ENCODE measurements at places on chromosomes 12 and 14.

GRCh38 chr12:91732086-91732485, 413.6 kb downstream of the BTG1 start:
- DNase-seq: no peak

DNA sequence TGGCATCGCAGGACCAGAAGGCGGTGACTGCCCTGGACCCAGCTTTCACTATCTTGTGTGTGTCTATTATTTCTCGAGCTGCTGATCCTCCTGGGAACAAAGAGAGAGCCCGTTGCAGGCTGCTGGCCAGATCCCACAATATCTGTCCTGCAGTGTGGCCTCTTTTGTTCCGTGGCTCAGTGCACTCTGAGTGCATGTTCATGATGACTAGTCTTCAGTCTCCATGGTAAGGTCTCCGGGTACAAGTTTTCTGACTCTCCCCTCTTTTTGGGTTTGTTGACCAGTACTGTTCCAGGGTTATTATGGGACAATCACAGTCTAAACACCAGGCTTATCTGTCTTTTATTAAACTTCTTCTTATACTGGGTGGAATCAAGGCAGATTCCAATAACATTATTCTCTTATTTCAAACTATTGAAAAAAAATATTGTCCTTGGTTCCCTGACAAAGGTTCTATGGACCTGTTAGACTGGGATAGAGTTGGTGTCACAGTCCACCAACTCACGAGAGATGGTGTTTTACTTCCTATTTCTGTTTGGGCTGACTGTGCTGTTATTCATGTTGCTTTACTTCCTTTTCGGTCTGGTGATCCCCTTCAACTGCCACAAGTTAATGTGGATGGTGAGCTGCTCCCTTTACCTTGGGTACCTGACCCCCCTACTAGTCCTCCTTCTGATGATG, 192.9 kb upstream of the ALG10B start:
- no peak for DNase-seq

GRCh38 chr14:104222396-104223036, 84.1 kb downstream of the KIF26A start:
- peak; percentile 58 for DNase-seq

DNA sequence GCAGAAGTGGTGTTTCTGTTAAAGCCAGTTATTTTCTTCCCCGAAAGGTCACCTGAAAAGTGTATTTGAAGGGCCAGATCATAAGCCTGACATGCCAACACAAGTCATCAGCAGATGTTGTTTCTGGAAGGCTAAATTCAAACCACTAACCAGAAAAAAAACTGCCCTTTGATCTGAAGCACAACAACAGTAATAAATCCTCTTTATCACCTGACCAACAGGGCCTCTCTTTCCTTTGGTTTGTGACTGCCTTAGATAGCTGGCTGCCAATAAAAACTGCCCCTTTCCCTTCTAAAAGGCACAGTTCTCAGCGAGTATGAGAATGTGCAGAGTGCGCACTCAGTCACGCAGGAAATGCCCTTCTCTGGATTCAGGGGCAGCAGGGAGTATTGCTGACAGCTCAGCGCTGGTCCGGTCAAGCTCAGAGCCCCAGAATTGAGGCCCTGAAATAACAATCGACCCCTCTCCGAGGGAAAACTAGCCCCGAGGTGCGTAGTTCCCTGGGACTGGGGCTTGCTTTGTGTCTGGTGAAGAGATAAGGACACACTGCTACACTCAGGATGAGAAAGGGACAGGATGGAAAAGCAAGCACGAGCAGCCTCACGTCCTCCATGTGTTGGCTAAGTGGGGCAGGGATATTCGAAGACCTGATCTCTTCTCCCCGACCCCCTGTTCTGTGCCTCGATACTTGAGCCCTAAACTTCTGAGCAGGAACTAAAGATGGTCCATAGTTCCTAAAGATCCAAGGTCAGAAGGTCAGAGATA, 184.2 kb upstream of the GZMB start:
- DNase-seq: no peak

GRCh38 chr12:70272510-70272909, 29.3 kb downstream of the CNOT2 start:
- DNase-seq: no peak

DNA sequence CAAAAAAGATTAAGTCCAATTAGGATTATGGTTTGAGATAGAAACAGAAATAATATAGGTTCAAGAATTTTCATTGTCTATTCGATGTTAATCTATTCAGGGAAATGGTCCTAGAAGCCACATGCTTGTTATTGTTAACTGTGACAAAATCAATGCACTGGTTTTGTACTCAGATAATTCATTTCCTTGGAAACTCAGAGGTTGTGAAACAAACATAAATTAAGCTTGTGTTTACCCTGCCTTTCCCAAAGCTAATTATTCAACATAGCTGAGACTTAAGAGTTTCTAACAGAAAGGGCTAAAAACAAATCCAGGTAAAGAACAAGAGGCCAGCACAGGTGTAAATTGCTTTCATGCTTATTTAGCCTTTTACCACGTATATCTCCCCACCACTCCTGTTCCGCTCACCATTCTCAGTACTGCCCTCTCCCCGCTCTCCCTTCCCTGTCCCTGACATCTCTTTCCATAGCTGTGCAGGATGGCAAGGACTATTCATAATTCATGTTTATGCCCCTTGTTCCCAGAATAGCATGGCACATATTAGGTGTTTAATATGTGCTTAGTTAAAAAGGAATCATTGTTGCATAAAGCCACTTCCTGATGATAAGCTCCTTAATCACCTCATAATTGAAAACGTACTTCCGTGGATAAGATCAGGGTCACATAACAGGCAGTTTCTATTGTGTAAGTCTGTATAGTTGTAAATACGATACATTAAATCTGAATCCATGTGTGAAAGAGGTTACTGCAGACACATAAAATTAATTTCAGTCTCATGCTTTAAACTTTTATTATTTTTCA, 131.8 kb upstream of the USP15 start:
- no peak for DNase-seq

GRCh38 chr12:66032739-66033138, 97.8 kb downstream of the LLPH start:
- DNase-seq: no peak

GRCh38 chr12:26187014-26187798, 8.2 kb upstream of the SSPN start:
- DNase-seq: no peak

DNA sequence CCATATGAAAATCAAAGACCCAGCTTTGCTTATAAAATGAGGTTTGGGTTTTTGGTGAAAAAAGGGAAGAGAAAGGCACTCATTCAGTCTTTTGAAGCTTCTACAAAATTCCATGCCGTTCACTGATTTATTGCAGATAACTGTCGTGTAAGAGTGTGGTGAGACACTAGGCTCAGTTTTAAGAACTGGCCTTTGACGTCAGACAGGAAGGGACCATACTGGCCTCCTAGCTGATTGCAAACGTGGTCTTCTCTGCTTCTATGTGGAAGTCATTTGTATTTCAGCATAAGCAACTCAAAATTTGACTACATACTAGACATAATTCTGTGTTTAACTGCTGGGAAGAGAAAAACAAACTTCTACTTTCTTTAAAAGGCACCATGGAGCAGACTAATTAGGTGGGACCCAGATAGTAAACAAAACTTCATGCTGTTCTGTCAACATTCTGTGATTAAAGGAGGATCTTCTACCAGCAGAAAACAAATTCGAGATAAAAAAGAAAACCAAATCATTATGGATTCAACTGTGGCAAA, 168.7 kb downstream of the TTC7B start:
- no peak for DNase-seq

DNA sequence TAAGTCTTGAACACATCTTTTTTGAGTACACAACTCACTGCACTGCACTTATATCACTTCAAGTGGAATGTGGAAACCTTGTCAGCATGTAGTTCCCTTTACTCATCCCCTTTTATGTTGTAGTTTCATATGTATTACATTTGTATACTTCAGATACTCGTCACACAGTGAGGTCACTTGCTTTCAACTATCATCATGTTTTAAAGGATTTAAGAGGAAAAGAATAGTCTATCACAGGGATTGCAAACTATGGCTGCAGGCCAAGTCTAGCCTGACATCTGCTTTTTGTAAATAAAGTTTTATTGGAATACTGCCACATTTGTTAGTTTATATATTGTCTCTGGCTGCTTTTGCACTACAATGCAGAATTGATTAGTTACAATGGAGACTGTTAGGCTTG, 24.3 kb downstream of the CNOT2 start:
- no peak for DNase-seq

GRCh38 chr12:83629931-83630330, 943.2 kb downstream of the TMTC2 start:
- no peak for DNase-seq

- DNase-seq: no peak
Observed at GRCh38 chr12:12592930-12593329, 18.7 kb upstream of the CREBL2 start.

GRCh38 chr12:94202245-94203180, 54.1 kb downstream of the PLXNC1 start:
- DNase-seq: no peak

GRCh38 chr14:78486081-78486480, 315.9 kb downstream of the NRXN3 start:
- no peak for DNase-seq

DNA sequence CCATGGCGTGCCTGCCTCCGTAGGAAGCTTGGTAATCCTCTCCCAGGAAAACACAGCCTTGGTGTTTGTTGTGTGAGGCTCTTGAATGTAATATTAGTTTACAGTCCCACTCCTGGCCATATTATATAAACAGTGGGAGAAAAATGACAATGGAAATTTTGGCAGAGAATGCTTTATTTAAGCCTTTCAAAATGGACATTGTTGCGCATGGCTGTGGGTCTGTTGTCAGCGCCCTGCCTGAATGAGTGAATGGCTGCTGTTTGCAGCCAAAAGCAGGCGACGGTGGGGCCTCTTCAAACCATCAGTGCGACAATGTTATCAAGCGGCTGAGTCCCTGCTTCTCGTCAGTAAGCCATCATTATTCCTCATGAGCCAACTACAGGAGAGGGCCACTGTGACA, 201.8 kb upstream of the RMST start:
- no peak for DNase-seq

GRCh38 chr12:93183940-93184671, 193.6 kb upstream of the NUDT4 start:
- DNase-seq: no peak

- DNase-seq: no peak
Observed at GRCh38 chr12:39426636-39427240, 16.2 kb downstream of the KIF21A start.

DNA sequence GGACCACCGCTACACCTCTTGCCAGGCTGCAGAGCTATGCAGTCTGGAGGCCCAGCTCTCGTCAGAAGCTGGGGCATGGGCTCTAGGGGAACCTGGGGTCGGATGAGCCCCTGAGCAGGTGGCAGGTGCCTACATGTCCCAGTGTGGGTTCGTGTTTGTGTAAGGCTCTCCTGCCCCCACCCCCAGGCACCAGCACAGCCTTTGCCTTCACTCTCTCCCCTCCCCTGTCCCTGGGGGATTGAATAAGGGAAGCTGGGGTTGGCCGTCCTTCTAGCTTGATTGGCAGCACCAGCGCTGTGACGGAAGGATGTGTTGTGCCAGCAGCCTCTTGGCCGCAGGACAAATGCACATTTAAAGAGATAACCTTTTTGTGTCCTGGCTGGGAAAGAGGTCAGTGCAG, 34.8 kb upstream of the TSPAN9 start:
- peak; percentile 73 for DNase-seq

DNA sequence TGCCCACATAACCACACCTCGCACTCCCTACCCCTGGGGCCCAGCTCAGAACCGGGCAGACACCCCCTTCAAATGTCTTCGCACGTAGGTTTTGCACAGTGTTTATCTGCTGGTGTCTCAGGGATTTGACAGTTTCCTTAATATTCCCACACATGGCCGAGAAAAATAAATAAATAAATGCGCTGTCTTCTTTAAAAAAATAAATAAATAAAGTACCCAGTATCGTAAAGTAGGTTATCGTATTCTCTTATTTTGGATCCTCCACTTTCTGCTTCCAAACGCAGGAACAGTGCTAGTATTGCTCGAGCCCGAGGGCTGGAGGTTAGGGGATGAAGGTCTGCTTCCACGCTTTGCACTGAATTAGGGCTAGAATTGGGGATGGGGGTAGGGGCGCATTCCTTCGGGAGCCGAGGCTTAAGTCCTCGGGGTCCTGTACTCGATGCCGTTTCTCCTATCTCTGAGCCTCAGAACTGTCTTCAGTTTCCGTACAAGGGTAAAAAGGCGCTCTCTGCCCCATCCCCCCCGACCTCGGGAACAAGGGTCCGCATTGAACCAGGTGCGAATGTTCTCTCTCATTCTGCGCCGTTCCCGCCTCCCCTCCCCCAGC, 710 bp upstream of the FOS start:
- DNase-seq: no peak

- peak; percentile 53 for DNase-seq
Observed at GRCh38 chr12:131818821-131819585, 9.2 kb upstream of the MMP17 start.

DNA sequence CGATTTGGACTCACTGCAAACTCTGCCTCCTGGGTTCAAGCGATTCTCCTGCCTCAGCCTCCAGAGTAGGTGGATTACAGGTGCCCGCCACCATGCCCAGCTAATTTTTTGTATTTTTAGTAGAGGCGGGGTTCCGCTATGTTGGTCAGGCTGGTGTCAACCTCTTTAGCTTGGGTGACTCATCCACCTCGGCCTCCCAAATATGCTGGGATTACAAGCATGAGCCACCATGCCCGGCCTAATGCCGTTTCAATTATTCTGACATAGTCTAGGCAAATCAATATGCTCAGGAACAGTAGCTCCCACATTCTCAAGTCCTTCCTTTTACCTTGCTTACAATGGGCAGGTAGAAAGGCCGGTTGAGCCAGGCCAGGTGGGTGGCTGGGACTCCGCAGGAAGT, 82.0 kb upstream of the EEA1 start:
- DNase-seq: no peak

GRCh38 chr12:75488553-75488952, 8.0 kb downstream of the GLIPR1 start:
- no peak for DNase-seq

DNA sequence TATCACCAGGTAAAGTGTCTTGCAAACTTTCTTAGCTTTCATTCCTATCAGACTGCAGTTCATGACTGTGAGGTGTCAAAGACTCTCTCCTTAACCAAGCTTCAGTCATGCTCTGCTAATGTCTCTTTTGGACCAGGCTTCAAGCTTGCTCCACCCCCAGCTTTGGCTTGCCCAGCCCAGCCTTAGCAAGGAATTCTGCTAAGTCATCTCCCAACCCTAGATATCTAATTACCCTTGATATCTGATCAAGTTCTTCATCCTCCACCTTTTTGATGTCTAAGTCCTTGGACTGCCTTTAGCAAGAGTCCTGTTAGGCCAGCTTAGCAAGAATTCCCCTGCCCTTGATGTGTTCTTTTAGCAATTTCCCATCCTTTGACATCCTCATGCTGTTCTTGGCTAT, 108.9 kb upstream of the FGD4 start:
- no peak for DNase-seq

GRCh38 chr14:63896278-63896720, 43.5 kb downstream of the SYNE2 start:
- no peak for DNase-seq

DNA sequence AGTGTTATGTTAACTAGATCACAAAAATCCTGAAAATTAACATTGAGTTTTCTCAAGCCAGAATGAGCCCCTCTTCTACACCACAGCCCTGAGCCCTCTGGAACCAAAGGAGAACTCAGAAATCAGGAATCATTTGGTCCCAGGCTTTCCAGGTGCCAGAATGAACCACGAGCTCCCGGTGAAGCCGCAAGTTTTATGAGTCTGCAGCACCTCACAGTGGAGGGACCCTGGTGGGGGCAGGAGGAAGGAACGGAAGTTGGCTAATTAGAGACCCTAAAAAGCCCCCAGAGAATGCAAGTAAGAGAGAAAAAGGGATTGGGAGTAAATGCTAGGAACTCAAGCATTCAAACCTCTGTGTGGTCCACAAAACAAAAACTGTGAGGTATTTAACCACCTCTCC, 52.9 kb upstream of the BCL2L14 start:
- DNase-seq: no peak

- DNase-seq: no peak
Observed at GRCh38 chr14:55092341-55092740, 36.7 kb upstream of the LGALS3 start.

All from Right ventricle myocardium inferior (tissue), 1 donor.